Endothelial cell (in vitro differentiated cells): ENCODE measurements at places on chromosomes 1 and 21.

DNA sequence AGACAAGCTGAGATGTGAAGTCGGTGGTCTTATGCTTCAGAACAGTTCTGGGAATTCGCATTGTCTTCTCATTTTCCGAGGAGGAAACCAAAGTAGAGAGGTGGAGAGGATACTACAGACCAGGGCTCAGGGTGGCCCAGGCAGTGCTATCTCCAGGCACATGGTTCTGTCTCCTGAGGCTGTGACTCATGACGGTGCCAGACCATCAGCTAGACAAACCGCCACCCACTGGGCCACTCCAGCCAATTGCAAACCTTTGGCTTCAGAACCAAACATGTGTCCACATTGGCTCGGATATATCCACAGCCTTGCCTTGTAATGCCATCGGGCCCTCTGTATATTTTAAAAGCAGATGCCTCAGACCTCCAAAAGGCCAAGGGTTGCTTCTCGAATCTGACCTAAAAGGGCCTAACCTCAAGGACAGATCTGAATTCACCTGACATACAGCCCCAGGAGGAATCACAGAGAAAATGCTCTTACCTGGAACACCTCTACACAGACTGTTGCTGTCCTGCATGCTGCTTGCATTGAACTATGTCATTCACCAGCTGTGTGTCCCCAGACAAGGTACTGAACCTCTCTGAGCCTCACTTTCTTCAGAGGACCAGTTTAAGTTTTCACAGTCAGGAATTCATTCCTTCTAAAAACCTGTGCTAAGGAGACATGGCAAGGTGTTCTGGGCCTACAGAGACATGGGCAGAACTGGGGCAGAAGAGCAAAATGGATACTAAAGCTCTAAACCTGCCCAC, 224.9 kb upstream of the JUN start:
- no peak for DNase-seq

DNA sequence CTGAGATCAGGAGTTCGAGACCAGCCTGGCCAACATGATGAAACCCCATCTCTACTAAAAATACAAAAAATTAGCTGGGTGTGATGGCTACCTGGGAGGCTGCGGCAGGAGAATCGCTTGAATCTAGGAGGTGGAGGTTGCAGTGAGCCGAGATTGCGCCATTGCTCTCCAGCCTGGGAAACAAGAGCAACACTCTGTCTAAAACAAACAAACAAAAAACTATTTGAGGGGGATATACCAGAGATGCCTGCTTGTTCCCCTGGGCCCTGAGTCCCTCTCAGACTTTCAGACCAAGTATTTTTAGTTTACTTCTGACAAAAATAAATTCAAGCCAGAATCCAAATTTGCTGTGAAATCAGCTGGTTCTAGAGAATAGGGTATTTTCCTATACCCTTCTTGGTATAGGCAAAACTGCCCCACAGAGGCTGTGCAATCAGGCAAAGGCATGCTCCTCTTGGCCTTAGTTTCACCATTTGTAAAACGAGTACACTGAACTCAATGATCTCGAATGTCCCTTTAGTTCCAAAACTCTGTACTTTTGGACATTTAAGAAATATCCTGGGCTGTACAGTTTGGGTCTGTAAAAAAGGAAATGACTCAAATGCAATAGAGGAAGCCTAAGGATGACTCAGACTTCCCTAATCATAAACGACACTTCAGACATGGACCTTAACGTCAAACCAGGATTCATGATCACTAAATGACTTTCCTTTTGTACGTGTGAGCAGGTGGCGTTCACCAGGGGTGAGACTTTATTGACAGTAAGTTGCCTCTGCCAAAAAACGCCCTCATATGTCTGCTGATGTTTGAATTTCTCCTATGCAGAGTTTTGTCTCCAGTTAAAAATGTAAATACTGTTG, 16.1 kb downstream of the ENSA start:
- no peak for DNase-seq

DNA sequence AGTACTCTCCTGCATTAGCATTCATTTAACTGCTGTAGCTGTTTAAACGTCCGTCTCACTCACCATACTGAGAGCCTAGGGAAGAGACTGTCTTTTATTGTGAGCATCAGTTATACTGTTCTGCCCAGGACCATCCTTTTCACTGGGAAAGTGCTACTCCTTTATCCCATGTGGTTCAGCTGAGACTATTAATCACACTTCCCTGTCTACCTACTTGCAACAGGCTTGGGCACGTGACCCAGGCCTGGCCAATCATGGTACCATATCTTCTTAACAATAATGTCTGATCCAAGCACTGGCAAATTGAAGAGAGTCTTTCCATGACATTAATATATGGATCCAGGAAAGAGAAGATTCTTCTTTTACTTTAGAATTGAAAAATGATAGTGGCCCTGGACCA, 108.1 kb downstream of the TM2D1 start:
- no peak for DNase-seq

GRCh38 chr1:44598167-44598566, 76.1 kb downstream of the TMEM53 start:
- no peak for DNase-seq

DNA sequence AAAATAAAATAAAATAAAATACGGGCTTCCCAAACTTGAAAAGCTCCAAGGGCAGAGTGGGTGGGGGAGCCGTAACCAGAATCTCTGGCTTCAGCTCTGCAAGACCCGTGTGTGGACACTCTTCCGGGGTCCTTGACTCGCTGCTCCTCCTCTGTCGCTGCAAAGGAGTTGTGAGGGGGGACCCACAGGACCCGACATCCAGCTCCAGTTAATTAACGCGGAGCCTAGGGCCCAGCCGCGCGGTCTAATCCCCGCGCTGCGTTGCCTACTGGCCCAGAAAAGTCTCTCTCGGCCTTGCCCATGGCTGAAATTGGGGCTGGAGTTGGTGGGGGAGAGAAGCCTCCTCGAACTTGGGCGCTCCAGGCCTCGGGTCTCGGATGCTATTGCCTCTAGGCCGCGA, 1.8 kb downstream of the LMX1A start:
- DNase-seq = no peak

- no peak for DNase-seq
Measured at GRCh38 chr1:53747841-53748240, 8.9 kb upstream of the GLIS1 start.

- DNase-seq = no peak
Measured at GRCh38 chr1:151613282-151613780, 1.5 kb downstream of the SNX27 start.

DNA sequence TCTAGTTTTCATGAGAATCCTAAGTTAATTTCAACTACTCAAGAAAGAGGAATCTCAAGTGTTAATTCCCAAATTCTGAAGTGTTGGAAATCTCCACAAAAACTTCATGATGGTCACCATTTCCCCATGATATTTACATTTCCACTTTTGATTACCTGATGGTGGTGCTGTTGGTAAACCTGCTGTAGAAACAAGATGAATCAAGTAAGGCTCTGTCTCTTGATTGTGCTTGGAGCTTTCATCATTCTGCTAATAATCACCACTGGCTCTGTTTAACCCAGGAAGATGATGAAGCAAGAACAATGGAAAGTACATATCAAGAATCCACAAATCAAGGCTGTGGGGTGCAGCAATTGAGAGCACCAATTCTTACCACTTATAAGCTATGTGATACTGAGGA, 77.8 kb downstream of the C4BPA start:
- no peak for DNase-seq
